ENCODE measurements at places on chromosomes 12 and 14. TPM values are rescaled to one million over a fixed set of nuclear protein-coding genes. Genes with fewer than 3 reads are reported as not detected.

The COX8C gene
- total RNA-seq = not detected

The ETNK1 gene
- 87.9 TPM for total RNA-seq

The REC8 gene
- 6.5 TPM for total RNA-seq

The PYGL gene
- 75.6 TPM for total RNA-seq

The RTN1 gene
- not detected for total RNA-seq

The TAS2R7 gene
- total RNA-seq = not detected

The BCL7A gene
- total RNA-seq = 6.6 TPM
